K562 (cell line): ENCODE measurements at places on chromosomes 11 and 22.
A peak's percentile ranks its signal among the peaks of the same experiment; 100 is the strongest.

DNA sequence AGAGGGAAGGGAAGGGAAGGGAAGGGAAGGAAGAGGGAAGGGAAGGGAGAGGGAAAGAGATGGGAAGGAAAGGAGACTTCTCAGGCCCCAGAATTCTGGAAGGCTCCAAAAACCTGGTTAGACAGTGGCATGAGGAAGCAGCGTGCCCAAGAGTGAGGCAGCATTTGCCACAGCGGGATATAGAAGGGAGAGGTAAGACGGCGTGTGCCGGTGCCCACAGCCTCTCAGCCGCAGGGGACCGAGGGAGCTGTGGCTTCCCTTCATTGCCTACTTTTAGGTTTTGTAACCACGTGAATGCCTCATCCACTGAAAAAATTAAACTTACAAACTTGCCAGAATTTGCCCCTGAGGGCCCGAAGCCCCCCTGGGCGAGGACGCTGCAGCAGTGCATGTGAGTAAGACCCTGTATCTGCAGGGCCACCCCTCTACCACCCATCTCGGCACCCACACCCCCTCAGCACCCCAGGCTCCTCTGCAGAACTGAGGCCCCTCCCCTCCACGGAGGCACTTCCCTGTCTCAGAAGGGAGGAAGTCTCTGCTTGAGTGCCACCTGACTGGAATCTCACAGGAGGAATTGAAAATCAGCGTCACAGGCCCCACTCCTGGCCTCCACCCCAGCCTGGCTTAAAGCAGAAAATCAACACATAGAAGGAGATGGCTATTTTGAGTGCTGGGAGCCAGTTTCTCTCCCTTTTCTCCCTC lies 58.1 kb downstream of the LINC01488 start:
- no peak overlapping the region for H3K4me3 ChIP-seq
- DNase-seq: peak; percentile 10
- peaks cover 29% of the 10 kb centered on the region for H3K27me3 ChIP-seq
- H3K36me3 ChIP-seq: no peaks in the 10 kb centered on the region
- H3K4me1 ChIP-seq: no peaks in the 10 kb centered on the region
- H3K27ac ChIP-seq: no peak overlapping the region

DNA sequence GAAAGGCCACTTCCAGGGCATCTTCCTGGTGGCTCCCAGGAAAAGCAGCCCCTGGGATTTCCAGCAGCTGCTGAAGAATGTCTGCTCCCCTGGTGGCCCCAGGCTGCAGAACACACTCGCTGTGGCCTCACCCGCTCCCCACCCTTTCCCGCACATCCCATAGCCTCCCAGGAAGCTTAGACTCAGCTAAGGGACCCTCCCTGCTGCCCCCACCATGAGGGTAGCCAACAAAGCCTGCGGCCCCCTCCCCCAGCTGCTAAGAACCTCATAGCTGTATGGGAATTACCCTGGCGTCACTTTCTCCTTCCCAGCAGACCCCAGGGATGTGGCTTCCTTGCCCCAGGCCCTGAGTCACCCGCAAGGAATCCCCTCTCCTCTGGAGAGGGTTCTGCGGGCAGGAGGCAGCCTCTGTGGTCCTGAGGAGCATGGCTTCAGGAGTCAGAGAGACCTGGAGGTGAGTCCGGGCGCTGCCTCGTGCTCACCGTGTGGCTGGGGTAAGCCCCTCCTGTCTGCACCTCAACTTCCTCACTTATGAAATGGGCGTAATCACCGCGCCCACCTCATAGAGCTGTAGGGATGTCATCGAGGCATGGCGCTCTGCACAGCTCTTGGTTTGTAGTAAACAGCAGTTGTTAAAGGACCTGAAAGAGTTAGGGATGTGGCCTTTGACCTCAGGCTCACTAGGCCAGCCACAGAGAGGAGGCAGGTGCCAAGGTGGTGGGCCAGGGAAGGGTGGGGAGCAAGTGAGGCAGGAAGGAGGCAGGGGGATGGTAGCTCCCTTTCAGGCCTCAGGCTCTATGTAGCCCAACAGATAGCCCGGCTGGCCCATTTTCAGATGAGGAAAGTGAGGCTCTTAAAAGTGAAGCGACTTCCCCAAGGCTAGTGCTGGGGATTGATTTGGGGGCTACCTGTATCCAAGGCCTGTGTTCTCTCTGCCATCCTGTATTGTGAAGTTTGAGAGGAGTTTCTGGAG lies 71.2 kb downstream of the LRRC32 start:
- peaks cover 18% of the 10 kb centered on the region for H3K27me3 ChIP-seq
- H3K27ac ChIP-seq: no peak overlapping the region
- no peaks in the 10 kb centered on the region; the same call in 2 of the 3 replicates for H3K4me1 ChIP-seq
- H3K4me3 ChIP-seq: no peak overlapping the region
- H3K36me3 ChIP-seq: no peaks in the 10 kb centered on the region

- H3K4me1 ChIP-seq: peaks cover 3% of the 10 kb centered on the region; the same call in 2 of the 3 replicates
- no peaks in the 10 kb centered on the region for H3K36me3 ChIP-seq
- DNase-seq: no peak
- no peaks in the 10 kb centered on the region for H3K27me3 ChIP-seq
- no peak overlapping the region for H3K27ac ChIP-seq
Observed at GRCh38 chr11:12731841-12732336, 57.7 kb downstream of the TEAD1 start.

DNA sequence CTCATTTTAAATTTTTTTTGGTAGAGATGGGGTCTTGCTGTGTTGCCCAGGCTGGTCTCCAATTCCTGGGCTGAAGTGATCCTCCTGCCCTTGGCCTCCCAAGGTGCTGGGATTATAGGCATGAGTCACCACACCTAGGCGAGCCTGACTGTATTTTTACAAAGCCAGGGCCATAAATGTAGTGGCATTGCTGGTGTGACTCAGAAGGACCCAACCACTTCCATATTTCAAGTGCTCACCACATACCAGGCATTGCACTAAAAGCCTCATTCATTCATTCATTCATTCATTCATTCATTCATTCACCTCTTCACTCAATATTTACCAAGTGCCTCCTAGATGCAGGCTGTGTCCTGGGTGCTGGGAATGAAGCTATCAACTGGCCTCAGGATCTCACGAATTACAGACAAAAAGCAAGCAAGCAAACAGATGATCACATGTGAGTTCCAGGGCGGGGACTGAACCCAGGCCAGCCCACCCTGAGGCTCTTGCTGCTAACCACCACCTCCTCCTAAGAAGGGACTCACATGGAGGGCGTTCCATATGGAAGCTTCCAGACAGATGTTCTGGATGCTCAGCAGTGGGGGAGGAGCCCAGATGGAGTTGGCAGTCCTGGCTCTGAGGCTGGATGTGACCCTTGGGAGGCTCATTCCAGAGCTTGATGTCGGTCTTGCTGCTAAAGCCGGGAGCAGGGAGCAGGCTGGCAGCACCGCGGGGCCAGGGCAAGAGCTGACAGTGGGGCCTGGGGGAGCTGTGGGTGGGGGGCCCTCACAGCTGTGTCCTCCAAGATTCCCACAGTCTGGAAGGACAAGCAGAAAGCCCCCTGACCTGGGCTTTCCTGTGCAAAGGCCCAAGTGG lies 158.8 kb downstream of the CTTN start:
- H3K27me3 ChIP-seq: peaks cover 47% of the 10 kb centered on the region
- no peaks in the 10 kb centered on the region for H3K36me3 ChIP-seq
- no peak overlapping the region for H3K27ac ChIP-seq
- H3K4me3 ChIP-seq: no peak overlapping the region
